SIG-M5 (cell line): ENCODE measurements at places on chromosomes 7 and 10.

DNA sequence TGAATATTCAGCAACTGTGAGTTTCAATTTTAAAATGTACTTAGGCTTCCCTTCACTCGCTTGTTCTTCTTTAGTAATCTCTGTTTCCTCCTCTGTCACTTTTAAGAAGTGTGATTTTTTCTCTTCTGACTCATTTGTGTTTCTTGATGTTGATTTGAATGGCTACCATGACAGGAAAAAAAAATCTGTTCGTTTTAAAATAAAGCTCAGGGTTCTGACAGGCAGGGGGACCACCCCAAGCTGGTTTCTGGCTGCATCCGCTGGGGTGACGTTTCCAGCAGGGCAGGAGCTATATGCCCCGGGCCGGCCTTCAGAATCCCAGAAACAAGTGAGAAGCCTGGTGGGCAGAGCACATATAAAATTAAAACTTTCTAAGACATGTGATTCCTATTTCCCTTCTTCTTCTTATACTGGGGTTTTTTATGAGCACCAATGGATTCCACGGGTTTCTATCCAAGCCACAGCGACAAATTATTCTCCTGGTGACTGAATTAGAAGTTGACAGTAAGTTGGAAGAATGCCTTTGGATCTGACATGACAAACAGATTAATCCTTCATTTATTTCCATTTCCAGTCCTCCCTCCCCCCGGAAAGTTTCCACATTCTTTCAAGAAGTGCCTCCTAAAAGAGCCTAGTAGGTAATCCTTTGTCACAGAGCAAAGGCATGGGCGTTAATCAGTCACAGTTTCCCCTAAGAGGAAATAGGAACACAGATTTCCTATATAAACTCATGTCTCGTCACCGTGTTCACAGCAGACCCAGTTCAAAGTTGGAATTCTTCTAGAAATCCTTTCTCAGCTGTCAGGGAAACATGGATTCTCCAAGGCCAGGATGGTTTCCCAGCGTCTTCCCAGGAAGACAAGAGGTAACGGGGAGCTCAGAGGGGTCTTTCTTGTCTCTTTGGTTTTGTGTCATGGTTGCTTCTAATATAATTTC, 79.9 kb downstream of the PTPRE start:
- no peak for DNase-seq

DNA sequence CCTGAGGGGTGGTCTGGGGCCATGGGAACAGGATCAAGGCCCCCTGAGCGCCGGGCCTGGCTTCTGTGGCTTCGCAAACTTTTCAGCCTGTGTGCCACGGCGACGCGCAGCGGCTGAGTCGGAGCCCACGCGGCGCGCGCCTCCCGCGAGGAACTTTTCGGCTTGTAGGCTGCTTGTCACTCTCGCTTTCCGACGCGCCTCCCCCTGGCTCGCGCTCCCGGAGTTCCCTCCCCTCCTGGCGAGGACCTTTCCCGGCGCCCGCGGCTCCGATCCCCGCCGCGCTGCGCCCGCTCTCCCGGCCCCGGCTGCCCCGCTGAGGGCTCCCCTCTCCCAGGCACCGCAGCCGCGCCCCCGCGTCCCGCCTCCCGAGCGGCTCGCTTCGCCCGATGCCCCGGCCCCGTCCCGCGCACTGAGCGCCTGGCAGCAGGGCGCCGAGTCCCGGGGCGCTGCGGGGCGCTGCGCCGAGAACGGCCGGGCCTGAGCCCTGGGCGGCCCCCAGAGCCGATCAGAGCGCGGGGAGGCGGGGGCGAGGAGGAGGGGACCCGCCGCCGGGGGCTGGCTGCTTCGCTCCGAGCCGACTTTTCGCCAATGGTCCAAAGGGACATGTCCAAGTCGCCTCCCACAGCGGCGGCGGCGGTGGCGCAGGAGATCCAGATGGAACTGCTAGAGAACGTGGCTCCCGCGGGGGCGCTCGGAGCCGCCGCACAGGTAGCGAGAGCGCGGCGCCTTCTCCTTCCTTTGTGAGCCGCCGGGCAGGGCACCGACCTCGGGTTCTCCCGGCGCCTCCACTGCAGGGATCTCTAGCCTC, at the start of gene CACNB2:
CACNB2 (plus strand) TSS at position 276 of the 808 bp plus-strand sequence.
- DNase-seq, result no peak

DNA sequence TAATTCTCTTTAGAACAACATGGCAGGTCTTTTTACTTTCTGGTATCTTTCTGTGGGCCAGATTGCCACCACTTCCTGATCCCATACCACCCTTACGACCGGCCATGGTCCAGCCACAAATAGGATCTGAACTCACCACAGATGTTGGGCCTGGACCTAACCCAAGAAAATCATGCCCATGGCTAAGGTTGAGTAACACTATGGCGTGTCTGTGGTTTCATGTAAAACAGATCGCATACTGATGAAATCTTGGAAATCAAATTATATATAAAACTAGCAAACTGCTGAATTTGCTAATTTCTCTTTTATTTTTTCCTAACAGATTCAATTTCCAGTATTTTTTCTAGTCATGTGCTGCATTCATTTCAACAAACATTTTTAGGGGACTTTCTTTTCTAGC, 77.2 kb downstream of the CH25H start:
- no peak for DNase-seq

- DNase-seq, result no peak
Measured at GRCh38 chr7:152677808-152678670, 2.1 kb upstream of the XRCC2 start.

DNA sequence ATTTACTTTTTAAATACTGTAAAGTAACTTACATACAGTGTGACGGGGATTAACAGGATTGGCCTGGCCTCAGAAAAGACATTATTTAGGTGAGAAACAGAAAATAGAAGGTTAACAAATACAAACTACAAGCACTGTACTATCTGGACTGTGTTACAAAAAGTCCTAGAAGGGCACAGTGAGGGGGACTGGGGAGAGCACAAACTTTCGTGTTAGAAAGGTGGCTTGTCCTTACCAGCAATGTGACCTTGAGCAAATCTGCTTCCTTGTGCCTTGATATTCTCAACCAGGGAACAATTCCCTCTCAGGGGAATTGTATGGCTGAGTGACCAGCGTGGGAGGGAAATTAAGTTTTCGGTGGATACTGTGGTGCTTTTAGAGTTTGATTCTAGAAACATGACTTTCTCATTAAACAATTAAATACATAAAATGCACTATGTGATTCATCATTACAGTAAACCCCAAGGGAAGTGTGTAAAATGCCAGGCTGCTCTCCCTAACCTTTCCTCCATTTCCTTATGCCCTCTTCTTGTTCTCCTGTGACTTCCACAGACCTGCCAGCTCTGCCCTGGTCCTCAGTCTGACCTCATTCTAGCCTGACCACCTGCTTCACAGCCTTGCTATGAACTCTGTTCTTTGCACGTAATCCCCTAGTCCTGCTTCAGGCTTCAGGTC, 57.7 kb downstream of the OSBPL3 start:
- DNase-seq, result no peak

GRCh38 chr7:1009747-1010146, 26.8 kb downstream of the CYP2W1 start:
- no peak for DNase-seq

GRCh38 chr10:94097656-94098055, 103.9 kb downstream of the PLCE1 start:
- no peak for DNase-seq

- DNase-seq, result no peak
Measured at GRCh38 chr10:132396494-132397035, 435 bp upstream of the PWWP2B start.

DNA sequence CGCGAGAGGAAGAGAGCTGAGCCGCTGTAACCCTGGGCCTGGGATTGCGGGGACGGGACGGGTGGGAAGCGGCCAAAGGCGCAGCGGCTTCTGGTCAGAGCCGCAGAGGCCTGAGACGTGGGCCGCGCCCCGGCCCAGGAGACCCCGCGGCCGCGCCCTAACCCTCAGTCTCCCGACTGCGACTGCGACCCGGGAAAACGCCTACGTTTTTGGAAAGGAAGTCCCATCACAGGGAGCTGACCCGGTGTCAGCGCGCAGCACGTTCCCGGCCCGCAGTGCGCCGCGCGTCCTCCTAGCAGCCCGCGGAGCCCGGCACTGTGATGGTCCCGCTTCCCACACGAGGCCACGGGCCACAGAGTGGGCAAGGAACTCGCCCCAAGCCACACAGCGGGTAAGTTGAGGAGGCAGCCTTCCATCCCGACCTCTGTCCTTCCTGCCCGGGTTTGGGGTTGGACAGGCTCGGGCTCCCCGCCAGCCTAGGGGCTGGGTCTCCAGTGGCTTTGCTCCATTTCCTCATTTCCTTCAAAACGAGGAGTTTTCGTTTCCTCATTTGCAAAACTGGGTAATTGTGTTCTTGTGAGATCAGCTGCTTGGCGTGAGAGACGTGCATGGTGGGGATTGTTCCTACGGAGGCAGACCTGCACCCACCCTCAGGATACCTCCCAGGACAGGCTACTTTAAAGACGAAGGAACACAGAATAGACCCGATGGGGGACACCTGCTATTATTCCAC, 1.2 kb downstream of the GPNMB start:
- DNase-seq, result peak; percentile 27

GRCh38 chr7:121003986-121004685, 15.6 kb downstream of the CPED1 start:
- no peak for DNase-seq

- DNase-seq, result no peak
Measured at GRCh38 chr10:108490944-108491343, 1326.4 kb upstream of the SORCS1 start.

- no peak for DNase-seq
Measured at GRCh38 chr7:129782818-129783583, 169.8 kb downstream of the UBE2H start.

DNA sequence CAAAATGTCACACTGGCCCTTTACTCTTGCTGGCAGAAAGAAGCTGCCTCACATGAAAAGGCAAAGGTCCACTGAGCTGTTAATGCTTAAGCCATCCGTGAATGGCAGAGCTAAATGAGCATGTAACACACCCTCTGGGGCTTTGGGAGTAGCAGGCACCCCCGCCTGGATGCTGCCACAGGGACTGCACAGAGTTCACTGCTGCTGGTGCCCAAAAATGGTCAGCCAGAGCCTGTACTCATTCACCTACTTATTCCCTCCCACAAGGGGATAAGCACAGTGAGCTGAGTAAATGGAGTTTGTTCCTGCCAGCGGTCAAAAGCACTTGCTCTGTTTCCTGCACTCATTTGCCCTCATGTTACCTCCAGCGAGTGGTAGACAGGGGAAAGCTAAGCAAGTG, 374.0 kb upstream of the STEAP1 start:
- no peak for DNase-seq

- no peak for DNase-seq
Measured at GRCh38 chr7:1227071-1227804, 5.4 kb upstream of the UNCX start.

GRCh38 chr7:135177028-135177696, 6.7 kb upstream of the CYREN start:
- no peak for DNase-seq

- no peak for DNase-seq
Measured at GRCh38 chr7:138400400-138400886, 59.6 kb upstream of the TRIM24 start.

DNA sequence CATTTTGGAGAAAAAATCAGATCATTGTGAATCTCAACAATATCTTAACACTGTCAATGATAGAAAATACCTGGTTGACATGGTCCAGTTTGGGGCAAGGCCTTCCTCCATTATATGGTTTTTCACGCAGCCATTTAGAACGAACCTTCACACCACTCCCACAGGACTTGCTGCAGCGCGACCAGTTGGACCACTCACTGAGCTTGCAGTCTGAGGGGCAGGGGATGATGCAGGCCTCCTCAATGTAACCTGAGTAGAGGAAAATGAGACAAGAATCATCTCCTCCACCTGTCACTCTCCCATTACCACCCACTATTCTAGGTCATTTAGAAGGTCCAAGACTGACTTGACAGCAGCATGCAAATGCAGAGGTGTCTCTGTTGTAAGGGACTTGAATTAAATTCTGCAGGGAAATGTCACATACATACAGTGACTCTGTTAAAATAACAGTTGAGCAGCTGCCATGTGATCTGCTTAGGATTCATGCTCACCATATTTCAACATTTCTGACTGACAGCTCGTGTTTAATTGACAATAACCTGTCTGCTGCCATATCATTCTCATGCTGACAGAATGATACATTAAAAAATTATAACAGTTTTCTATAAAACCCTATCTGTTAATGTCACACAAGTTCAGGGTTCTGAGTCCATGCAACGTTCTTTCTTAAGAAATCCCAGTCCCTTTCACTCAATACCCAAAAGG, 403.0 kb downstream of the THSD7A start:
- DNase-seq, result no peak

DNA sequence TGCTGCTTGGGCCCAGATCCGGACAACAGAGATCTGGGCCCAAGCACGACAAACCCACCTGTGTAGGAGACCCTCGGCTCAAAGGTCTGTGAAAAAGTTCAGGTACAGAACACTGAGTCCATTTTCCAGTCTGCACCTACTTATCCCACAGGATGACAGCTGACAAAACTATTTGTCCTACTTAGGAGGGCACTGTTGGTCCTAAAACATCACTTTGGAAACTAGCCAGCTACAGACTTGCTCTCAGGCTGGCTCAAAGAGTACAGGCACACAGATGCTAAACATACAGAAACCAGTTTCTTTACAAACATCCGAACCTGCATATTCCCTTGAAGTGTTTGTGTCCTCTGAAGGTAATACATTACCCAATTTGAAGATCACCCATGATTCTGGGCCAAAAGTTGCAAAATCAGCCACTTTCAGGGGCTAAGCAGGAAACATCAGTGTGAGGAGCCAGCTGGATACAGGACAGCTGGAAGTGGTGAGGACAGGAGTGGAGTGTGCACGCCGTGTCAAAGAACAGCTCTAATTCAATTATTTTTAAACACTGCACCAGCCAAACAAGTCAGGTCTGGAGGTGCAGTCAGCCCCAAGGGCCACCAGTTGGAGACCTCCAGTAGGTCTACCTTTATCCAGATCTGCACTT, 88.5 kb downstream of the NOC3L start:
- DNase-seq, result no peak

DNA sequence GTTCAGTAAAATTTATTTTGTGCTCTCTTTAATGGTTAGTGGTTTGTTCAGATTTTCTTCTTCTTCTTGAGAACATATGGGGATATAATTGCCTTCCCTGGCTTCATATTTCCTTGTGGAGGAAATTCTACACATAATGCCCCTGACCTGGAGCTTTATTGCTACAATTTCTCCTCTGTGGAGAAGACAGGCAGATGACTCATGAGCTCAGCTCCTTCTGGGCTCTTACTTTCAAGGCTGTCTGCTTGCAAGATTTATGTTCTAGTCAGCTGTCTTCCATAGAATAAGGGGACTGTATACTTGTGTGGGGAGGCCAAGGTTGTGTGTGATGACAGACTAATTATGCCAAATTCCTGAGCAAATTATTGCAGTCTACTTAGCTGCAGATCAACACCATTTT, 1.6 kb downstream of the LRRD1 start:
- DNase-seq, result no peak

- no peak for DNase-seq
Measured at GRCh38 chr7:80275192-80275605, 140.6 kb downstream of the GNAI1 start.
